NCI-H510A (cell line): ENCODE measurements at places on chromosomes 6 and 20.

DNA sequence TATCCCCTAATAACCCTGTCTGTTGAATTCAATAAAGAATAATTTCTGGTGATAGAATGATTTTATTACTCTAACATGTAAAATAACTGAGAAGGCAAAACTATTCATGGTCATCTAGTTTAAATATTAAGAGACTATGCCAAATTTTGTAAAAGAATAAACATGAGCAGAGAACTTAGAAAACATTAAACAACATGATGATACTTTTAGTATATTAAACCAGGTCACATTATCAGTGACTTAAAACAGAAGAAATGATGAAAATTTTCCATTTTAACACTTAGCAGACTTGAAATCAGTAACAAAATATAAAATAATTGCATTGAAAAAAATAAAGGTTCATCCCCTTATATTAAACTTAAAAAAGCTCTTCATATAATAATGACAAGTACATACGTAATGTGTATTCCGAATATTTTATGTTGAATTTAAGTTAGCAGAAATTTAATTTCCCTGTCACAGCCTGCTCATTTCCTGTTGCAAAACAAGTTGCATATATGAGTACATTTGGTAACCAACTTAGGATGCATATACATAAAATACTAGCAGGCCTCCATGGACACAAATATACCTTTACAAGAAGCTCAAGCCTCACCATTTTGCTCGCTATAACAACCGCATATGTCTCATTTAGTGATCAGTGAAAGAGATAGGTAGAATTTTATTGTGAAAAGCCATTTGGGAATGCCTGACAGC is 40.6 kb downstream of the DTNBP1 start:
- no peak for DNase-seq

GRCh38 chr20:51258582-51259165 is 235.8 kb upstream of the KCNG1 start:
- no peak for DNase-seq

- DNase-seq: no peak
Measured at GRCh38 chr20:1566701-1567100, 9.2 kb upstream of the SIRPD start.

DNA sequence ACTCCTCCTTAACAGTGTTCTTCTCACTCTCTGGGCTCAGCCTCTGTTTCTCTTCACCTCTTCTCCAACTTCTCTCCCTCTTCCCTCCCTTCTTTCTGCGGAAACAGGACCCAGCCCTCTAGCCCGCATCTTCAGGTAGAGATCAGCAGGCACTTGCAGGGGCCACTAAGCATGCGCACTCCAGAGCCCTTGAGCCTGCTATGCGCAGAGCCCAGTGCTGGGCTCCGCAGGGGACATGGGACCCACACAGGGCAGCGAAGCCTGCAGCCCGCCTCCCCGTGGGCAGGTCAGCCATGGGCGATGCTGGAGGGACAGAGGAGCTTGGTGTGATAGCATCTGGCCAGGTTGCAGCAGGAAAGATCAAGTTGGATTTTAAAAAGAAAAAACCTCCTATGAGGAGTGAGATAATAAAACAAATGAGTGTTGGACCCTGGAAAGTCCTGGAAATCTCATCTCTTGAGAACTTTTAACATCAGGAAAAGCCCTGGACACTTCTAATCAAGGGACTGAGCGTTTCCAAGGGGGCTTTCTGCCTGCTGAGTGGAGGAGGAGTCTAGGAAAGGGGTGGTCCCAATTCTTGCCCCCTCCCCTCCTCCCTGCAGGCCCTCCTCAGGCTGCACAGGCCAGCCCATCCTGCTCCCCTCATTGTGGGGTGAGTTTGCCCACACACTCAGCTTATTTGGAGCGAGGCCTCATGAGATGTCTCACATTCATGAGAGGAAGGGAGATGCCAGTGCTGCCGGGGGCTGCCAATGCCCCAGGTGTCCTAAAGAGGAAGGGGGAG is 71.9 kb downstream of the MDGA1 start:
- peak; percentile 71 for DNase-seq

GRCh38 chr6:134253681-134254080 is 64.2 kb downstream of the SGK1 start:
- no peak for DNase-seq

GRCh38 chr6:156556811-156557210 is 220.4 kb upstream of the ARID1B start:
- no peak for DNase-seq

- no peak for DNase-seq
Measured at GRCh38 chr6:145214570-145214969, 520.8 kb downstream of the EPM2A start.

DNA sequence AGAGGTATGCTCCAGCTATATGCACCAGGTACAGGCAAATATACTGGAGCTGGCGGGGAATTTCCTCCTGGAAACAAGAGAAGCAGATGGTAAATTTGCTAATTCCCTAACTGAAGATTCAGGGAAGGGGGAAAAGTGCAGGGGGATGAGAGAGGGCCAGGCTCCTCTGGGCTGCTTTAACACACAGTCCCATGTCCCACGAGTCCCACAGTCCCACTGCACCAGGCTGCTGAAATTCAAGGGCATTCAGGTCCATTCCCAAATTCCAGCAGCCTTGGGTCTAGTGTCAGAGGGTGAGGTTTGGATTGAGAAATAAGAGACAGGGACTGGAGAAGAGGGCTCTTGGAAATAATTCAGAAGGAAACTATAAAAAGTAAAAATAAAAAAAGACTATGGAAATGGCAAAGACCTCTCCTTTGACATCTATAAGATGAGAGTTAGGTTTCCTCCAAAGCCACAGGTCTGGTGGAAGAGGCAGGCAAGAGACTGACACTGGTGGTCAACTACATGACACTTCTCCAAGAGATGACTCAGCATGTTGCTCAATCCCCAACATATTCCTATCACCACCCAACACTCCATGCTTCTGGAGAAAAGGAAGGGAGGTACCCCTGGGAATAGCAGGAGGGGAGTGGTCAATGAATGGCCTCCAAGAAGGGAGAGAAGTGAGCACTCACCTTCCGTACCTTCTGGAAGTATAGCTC is 69.2 kb downstream of the TRAM2 start:
- no peak for DNase-seq

GRCh38 chr6:26199773-26200764 is 112.8 kb downstream of the HFE start:
- DNase-seq: no peak

DNA sequence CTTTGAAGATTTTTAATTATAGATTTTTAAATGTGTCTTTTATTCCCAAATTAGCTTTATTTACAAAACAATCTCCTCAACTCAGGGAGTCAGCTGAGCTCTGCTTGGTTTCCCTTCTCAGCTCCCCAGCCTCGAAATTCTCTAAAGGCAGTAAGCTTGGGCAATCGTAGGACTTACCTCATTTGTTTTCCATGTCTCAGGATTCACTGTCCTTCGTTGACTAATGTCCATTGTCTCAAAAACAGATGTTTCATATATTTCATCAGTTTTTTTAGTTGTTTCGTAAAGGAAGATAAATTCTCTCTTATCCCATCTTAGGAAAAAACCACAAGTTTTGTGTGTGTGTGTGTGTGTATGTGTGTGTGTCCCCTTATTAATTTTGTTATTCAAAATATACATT is 102.2 kb upstream of the ADGRF1 start:
- DNase-seq: no peak

DNA sequence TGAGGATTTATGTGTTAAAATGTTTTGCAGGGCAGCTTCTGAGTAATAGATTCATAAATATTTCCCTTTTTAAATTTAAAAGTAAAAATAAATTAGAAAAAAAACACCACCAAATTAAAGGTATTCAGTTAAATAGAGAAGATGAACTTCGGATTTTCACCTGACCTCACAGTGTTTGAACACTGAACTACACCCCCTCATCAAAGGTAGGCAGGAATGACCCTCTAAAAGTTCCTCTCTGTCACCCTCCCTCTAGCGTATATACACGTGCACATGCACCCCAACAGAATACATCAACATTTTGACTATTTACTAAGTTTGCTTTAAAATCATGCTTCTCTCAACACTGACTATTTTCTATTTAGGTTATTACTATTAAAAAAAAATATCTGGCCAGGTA is 528.3 kb downstream of the QKI start:
- no peak for DNase-seq
